Ascending aorta (tissue), 2 donors: ENCODE measurements at places on chromosomes 12 and 14.

GRCh38 chr12:3150931-3151835, 74.0 kb downstream of the TSPAN9 start:
- DNase-seq = no peak

DNA sequence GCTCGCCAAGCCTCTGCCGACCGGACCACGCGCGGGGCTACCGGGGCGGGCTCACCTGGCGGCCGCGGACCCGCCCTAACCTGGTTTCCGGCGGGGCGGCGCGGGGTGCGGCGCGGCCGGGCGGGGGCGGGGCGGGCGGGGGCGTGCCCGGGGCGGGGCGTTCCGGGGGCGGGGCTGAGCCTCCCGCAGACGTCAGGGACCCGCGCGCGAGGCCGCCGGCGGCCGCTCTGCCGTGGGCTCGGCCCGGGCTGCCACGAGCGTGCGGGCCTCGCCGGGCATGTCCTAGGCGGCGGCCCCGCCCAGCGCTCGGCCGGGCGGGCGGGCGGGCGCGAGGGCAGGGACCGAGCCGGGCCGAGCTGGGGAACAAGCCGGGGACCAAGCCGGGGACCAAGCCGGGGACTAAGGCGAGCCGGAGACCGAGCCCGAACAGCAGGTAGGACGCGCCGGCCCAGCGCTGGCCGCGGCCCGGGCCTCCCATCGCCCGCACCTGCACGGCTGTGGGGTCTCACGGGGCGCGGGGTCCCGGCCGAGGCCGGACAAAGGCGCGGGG, at the start of gene CEP170B:
CEP170B (plus strand) TSS at position 188 of the 550 bp plus-strand sequence. CDS start 3,183 bp downstream, outside the sequence.
- DNase-seq = no peak

GRCh38 chr12:418432-418831, 17.0 kb downstream of the CCDC77 start:
- DNase-seq = no peak

DNA sequence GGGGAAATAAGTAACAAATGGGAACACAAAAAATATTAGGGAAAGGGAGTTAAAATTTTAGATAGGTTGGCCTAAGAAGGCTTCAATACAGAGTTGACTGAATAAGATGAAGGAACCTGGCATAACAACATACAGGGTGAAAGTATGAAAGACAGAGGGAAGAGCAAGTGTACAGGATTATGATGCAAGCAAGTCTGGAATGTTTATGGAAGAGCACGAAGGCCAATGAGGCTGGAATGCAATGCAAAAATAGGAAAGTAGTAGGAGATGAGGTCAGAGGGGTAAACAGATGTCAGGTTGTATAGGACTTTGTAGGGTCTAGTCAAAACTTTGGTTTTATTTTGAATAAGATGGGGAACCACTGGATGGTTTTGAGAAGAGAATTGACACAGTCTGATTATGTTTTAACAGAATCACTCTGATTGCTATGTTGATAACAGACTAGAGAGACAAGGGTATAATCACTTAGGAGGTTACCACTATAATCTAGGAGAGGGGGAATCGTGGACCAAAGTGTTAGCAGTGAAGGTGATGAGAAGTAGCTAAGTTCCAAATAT, 96.8 kb downstream of the OSBPL8 start:
- no peak for DNase-seq

DNA sequence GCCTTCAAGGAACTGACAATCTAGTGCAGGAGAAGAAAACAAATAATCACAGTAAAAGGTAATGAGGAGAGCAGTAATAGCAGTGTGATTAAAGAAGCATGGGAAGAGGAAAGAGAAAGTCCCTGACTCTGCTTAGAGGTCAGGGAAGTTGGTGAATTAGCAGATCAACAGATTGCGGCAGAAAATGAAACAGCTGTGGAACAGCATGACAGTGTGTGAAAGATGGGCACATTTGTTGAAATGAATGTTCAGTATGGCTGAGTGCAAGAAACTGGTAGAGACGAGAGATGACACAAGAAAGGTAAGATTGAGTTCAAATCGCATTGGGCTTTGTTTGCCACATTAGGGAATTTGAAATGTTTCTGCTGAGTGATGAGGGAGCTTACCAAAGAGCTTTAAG, 63.7 kb upstream of the RASSF8 start:
- no peak for DNase-seq

GRCh38 chr12:132056320-132056719, 87.8 kb downstream of the DDX51 start:
- no peak for DNase-seq

DNA sequence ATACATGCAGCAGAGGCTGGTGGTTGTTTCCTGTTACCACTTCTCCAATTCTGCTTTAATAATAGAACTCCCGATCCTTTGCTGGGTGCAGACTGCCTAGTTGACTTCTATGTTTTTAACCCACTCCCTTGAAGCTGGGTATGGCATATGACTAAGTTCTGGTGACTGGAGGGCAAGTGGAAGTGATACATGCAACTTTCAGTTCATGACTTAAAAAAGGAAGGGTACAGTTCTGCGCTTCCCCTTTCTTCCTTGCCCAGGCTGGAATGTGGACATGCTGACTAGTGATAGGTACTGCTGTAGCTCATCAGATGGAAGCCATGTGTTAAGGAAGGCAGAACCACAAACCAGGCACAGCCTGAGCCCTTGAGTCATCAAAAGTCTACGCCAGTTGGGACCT, 2.4 kb upstream of the A2M start:
- DNase-seq = peak; percentile 30

GRCh38 chr14:68362846-68363245, 430.0 kb downstream of the ZFP36L1 start:
- no peak for DNase-seq

GRCh38 chr14:49581209-49582112, 4.7 kb downstream of the RPS29 start:
- no peak for DNase-seq

GRCh38 chr12:80044694-80045046, 54.7 kb upstream of the OTOGL start:
- no peak for DNase-seq

DNA sequence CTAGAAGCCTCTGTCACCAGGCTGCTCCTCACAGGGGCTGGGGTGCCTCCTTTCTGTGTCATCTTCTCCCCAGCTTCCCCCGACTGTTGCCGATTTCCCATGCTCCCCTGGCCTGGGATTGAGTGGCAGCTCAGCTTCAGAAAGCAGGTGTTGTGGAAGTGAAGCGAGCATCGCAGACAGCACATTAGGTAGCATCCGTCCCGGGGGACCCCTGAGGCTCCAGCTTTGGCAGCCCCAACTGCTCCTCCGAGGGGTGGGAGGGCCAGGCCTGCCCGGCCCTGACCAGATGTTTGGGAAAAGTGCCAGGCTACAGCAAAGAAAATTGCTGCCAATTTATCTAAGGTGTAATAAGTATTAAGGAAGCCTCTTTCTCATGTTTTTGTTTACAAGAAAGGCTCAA, 1045.6 kb downstream of the BCL11B start:
- no peak for DNase-seq

DNA sequence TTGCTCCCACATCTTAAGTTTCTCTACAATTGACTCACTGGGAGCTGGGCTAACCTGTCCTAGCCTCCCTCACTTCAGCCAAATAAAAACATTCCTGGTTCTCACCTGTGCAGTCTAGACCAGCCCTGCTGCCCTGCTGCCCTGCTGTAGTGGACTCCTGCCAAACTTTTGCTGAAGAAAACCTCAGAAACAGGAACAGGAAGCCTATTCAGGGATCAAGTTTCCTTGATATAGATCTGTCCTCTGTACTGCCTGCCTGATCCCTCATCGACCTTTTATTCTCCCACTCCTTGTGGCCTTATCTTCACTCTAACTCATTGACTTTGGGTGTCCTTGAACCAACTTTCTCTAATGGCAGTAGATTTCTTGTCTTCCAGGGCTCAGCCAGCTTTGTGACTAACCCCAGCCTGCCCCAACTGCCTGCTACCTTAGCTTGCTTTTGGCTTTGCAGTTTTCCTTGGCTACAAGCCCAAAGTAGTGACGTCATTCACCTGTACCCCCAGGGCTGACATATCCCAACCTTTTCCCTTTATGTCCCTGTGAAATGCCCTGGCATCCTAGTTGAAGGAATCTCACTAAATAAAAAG, 234.8 kb downstream of the DUSP6 start:
- DNase-seq = no peak

DNA sequence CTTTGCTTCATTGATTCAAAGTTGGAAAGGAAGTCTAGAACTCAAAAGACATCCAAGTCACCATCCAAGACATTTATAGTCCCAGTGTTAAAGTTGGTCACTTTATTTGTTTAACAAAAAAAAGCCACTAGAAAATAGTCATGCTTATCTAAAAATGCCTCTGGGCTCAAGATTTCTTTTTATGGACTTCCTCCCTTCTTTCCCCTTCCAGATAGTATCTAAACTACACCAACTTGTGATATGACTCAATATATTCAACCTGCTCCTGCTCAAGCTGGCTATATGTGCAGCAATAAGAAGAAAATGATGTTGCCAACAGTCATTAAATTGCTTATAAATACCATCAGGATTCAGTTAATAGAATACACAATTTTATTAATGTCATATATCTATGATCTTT, 1177.1 kb downstream of the FLRT2 start:
- no peak for DNase-seq

GRCh38 chr12:89414851-89415250, 62.5 kb upstream of the DUSP6 start:
- DNase-seq = no peak

- no peak for DNase-seq
Observed at GRCh38 chr12:91636721-91637120, 454.1 kb upstream of the DCN start.

DNA sequence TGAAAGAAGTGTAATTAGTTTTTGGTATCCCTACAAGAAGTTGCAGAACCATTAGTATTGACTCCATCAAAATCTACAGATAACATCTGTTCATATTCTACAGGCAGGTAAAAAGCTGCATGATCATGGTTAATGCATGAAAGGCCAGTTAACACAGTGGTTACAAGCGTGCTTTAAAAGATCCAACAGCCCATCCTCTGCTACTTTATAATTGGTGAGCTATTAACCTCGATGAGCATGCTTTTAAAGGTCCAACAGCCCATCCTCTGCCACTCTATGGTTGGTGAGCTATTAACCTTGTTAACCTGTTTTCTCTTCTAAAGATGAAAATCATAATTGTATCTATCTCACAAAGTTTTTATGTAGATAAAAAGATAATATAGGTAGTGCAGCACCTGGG, 289.3 kb downstream of the DUSP6 start:
- DNase-seq = no peak

- no peak for DNase-seq
Observed at GRCh38 chr12:24796876-24797275, 152.0 kb downstream of the BCAT1 start.

- DNase-seq = no peak
Observed at GRCh38 chr14:65798216-65798615, 385.7 kb downstream of the FUT8 start.

DNA sequence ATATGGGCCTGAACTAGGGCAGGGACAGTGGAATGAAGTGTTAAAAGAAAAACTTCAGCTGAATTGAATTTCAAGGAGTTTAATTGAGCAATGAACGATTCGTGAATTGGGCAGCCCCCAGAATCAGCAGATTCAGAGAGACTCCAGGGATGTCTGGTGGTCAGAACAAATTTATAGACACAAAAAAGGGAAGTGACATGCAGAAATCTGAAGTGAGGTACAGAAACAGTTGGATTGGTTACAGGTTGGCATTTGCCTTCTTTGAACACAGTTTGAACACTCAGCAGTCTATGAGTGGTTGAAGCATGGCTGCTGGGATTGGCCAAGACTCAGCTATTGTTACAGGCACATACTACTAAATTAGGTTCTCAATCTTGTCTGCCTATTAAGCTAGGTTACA, 9.7 kb upstream of the TBPL2 start:
- DNase-seq = no peak

- DNase-seq = no peak
Observed at GRCh38 chr12:13504074-13504473, 307.5 kb downstream of the EMP1 start.

DNA sequence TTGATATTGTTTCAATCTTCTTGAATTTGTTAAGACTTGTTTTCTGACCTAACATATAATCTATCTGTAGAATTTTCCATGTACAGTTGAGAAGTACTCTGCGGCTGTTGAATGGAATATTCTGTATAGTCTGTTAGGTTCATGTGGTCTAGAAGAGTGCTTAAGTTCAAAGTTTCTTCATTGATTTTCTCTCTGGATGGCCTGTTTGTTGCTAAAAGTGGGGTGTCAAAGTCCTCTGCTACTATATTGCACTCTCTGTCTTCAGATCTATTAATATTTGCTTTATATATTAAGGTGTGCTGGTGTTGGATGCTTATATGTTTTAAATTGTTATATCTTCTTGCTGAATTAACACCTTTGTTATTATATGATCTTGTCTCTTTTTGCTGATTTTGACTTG, 290.9 kb upstream of the STXBP6 start:
- no peak for DNase-seq

DNA sequence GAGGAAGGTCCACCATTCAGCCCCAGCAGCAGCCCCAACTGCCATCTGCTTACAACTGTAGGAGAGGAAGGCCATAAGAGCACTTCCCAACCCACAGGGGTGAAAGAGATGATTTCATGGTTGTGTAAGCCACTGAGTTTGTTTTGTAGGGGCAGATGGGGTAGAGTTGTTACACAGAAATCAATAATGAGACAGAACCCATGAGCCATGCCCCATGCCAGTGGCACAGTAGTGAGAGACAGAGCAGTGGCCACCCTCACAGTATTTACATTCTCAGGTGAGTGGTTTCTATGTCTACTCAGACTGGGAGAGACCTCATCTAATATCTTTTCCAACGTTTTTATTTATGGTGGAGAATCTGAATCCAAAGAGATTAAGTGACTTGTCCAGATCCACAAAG, 68.6 kb downstream of the NUAK1 start:
- DNase-seq = no peak

GRCh38 chr12:87813476-87814234, 215.5 kb downstream of the C12orf50 start:
- DNase-seq = no peak

GRCh38 chr14:36502558-36503508, 17.2 kb downstream of the NKX2-1 start:
- DNase-seq = no peak

- DNase-seq = no peak
Observed at GRCh38 chr14:22478670-22479069, 110.4 kb downstream of the DAD1 start.

- DNase-seq = no peak
Observed at GRCh38 chr12:113391650-113392337, 11.9 kb downstream of the SDS start.

- no peak for DNase-seq
Observed at GRCh38 chr12:121288158-121288845, 8.2 kb downstream of the CAMKK2 start.
